ENCODE measurements at places on chromosomes 5 and 9.

- DNase-seq = no peak
Measured at GRCh38 chr9:93107825-93108161, 11.8 kb downstream of the CARD19 start.

- DNase-seq = no peak
Measured at GRCh38 chr9:137171149-137171900, 531 bp downstream of the TMEM210 start.

- no peak for DNase-seq
Measured at GRCh38 chr9:95047452-95048224, 269.9 kb downstream of the FANCC start.

DNA sequence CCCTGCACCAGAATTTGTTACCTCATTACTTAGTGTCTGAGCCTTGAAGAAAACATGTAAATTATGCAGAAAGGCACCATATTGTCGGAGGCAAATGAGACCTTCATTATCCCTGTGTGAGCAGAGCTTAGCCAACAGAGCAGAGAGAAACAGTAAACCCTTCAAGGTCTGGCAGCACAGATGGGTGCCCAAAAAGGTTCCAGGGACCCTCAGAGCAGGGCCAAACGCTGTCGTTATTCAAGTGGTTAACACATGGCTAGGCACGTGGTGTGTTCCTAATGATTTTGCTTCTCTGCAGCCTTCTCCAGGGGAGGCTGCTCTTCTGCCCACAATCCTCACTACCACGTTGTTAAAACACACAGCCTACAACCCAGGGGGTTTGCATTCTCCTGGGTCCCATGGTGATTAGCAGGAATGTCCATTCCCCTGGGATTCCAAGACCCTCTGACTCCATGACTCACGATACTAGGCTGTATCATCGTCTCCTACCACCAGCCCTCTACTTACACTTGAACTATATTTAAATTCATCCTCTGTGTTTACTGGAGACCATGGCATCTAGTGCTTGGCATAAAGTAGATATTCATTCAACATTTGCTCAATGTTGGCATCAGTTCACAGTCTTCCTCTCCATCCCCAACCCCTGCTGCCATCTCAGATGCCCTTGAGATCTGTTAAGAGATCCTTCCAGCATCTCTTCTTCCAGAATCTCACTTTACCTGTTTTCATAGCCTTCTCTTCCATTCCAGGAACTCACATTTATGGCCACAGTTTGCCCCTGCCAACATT, 174.5 kb upstream of the RAD23B start:
- no peak for DNase-seq

DNA sequence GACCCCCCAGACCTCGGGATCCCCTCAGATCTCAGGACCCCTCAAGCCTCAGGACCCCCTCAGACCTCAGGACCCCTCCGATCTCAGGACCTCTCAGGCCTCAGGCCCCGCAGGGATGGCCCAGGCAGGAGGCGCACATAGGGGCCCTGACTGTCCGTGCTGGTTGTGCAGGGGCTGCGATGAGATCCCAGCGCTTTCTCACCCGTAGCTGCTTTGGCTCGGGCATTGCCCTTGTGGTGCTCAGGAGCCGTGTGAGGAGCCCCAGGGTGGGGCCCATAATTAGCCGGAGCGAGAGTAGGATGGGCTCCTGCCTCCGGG, 680 bp upstream of the LPCAT1 start:
- no peak for DNase-seq

DNA sequence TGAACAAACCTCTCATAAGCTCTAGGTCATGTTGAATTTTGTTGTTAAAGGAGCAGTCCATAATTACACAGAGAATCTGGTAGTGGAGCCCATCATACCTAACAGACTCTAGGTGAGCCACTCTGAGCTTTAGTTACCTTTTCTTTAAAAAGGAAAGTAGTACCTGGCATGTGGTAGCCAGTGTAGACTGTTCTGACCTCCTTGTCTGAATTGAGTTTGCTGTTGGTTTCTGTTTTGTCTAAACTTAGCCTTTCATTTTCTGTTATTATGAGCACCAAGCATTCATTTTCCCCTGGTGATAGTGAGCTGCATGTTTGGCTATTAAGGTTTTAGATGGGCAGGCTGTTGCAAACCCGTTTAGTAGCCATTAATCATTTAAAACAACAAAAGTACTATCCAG, 112.2 kb downstream of the MAST4 start:
- DNase-seq = no peak

GRCh38 chr9:115158661-115159481, 40.9 kb upstream of the TNC start:
- no peak for DNase-seq

GRCh38 chr5:56160723-56161438, 72.2 kb downstream of the ANKRD55 start:
- DNase-seq = no peak

DNA sequence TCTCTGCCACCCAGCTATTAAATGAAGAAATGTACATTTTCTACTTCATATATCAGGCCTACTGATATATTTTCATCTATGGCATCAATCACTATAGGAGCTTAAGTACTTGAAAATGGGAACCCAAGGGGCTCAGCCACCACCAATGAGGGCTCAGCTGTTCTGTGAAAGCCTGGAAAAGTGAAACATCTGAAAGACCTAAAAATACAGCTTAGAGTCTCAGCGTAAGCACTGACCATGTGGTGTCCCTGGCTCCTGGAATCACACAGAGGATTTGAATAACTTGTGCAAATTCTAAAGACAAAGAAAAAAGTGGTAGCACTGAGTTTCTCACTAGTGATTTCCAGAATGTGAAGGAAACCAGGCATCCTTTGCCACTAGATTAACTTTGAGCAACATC, 64.5 kb downstream of the PTPRD start:
- no peak for DNase-seq

All from NCI-H187 (cell line).